Liver (tissue), 10 donors: ENCODE measurements at places on chromosomes 5 and 9. TPM values are rescaled to one million over a fixed set of nuclear protein-coding genes. Genes with fewer than 3 reads are reported as not detected.

DNA sequence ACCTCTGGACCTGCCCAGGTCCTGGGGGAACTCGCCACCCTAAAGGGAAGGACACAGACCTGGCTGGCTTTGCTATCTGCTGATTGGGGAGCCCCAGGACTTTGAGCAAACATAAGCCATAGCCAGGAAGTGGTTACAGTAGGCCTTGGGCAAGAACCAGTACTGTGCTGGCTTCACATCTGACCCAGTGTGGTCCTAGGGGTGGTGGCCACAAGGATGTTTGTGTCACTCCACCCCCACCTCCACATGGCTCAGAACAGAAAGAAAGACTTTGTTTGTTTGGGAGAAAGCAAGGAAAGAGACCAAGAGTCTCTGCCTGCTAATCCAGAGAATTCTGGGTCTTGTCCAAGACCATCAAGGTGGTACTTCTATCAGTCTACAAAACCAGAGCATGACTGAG, 334.2 kb downstream of the SPOCK1 start:
- no peak overlapping the region for H3K27ac ChIP-seq
- H3K27me3 ChIP-seq: no peaks in the 10 kb centered on the region
- DNase-seq: no peak
- H3K4me1 ChIP-seq: no peaks in the 10 kb centered on the region
- no peak overlapping the region for H3K4me3 ChIP-seq
- H3K36me3 ChIP-seq: no peaks in the 10 kb centered on the region

GRCh38 chr5:7667216-7667767, 183.6 kb downstream of the CFAP90 start:
- no peak overlapping the region for H3K4me3 ChIP-seq
- no peaks in the 10 kb centered on the region for H3K4me1 ChIP-seq
- no peak for DNase-seq
- H3K36me3 ChIP-seq: no peaks in the 10 kb centered on the region

GRCh38 chr5:96537386-96537785, 104.3 kb upstream of the PCSK1 start:
- no peak overlapping the region for H3K27ac ChIP-seq
- H3K27me3 ChIP-seq: no peaks in the 10 kb centered on the region
- no peaks in the 10 kb centered on the region for H3K36me3 ChIP-seq
- no peak overlapping the region for H3K4me3 ChIP-seq
- H3K4me1 ChIP-seq: peaks cover 2% of the 10 kb centered on the region

DNA sequence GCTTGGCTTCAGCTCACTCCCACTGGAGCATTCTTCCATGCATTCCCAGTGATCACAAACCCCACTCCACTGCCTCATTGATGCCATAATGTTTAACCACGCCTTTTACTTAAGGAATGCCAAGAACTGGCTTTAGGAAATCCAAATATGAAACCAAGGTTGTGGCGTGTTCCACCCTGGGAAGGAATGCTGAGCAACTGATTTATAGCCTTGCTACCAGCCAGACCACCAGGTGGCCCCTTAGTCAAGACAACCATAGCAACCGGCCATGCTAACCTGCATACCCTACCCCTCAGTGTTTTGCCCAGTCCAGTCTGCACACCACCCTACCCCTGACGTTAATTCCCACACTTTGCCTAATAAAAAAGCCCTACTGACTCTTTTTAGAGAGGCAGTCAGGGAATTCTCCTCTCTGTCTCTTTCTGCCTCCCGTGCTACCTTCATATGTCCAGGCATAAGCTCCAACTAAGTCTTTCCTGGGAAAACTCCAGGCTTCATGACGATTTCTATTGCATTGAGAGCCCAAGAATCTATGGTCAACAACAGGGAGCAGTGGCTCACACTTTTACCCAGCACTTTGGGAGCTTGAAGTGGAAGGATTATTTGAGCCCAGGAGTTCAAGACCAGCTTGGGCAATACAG, 27.0 kb upstream of the PRRC2B start:
- no peak for DNase-seq
- no peak overlapping the region for H3K4me3 ChIP-seq
- H3K27ac ChIP-seq: no peak overlapping the region
- H3K4me1 ChIP-seq: no peaks in the 10 kb centered on the region

DNA sequence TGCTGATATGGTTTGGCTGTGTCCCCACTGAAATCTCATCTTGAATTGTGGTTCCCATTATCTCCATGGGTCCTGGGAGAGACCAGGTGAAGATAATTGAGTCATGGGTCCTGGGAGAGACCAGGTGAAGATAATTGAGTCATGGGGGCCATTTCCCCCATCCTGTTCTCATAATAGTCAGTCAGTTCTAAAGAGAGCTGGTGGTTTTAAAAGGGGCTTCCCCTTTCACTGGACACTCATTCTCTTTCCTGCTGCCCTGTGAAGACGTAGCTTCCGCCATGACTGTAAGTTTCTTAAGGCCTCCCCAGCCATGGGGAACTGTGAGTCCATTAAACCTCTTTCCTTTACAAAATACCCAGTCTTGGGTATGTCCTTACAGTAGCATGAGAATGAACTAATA, 99.6 kb downstream of the TRIM32 start:
- no peaks in the 10 kb centered on the region for H3K27me3 ChIP-seq

GRCh38 chr9:3962496-3962895, 337.4 kb downstream of the GLIS3 start:
- H3K4me3 ChIP-seq: no peak overlapping the region
- H3K27ac ChIP-seq: no peak overlapping the region
- H3K4me1 ChIP-seq: no peaks in the 10 kb centered on the region
- no peaks in the 10 kb centered on the region for H3K27me3 ChIP-seq

- peaks cover 11% of the 10 kb centered on the region for H3K36me3 ChIP-seq
- peaks cover 23% of the 10 kb centered on the region for H3K4me1 ChIP-seq
- H3K27me3 ChIP-seq: no peaks in the 10 kb centered on the region
Measured at GRCh38 chr5:131394128-131394527, 130.3 kb downstream of the CDC42SE2 start.

GRCh38 chr5:88890070-88890781, 7.2 kb upstream of the MEF2C start:
- no peaks in the 10 kb centered on the region for H3K27me3 ChIP-seq
- H3K4me3 ChIP-seq: peak overlapping the region; percentile 47
- H3K4me1 ChIP-seq: no peaks in the 10 kb centered on the region
- peak overlapping the region; percentile 63 for H3K27ac ChIP-seq

DNA sequence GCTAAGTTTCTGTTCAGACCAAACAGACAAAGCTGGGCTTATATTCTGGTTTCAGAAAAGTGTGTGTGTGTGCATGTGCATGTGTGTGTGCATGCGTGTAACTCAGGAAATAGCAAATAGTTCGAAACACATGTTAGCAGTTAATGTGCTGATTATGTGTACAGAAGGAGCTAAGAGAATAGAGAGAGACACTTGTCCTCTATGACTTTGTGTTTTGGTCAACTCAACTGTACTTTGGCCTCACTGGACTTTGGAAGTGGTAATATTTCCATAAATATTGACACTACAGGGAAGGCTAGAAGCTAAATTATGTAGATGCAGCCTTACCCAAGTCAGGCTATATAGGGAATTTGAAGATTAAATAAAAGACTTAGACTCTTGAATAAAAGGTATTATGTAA, 155.5 kb downstream of the RAB3C start:
- no peaks in the 10 kb centered on the region for H3K36me3 ChIP-seq
- H3K27ac ChIP-seq: no peak overlapping the region
- H3K4me3 ChIP-seq: no peak overlapping the region

GRCh38 chr9:75636427-75637045, 253.9 kb upstream of the PCSK5 start:
- no peak for DNase-seq
- H3K27ac ChIP-seq: no peak overlapping the region
- peaks cover 12% of the 10 kb centered on the region for H3K4me1 ChIP-seq
- no peak overlapping the region for H3K4me3 ChIP-seq

GRCh38 chr5:54411176-54411575, 44.3 kb upstream of the HSPB3 start:
- no peaks in the 10 kb centered on the region for H3K27me3 ChIP-seq
- H3K27ac ChIP-seq: no peak overlapping the region
- H3K36me3 ChIP-seq: no peaks in the 10 kb centered on the region
- H3K4me3 ChIP-seq: no peak overlapping the region
- no peaks in the 10 kb centered on the region for H3K4me1 ChIP-seq

- DNase-seq: no peak
- no peaks in the 10 kb centered on the region for H3K4me1 ChIP-seq
- no peaks in the 10 kb centered on the region for H3K27me3 ChIP-seq
- no peaks in the 10 kb centered on the region for H3K36me3 ChIP-seq
- H3K4me3 ChIP-seq: no peak overlapping the region
Measured at GRCh38 chr9:34927061-34927460, 31.0 kb upstream of the PHF24 start.

GRCh38 chr5:88879724-88880123, 3.3 kb downstream of the MEF2C start:
- no peaks in the 10 kb centered on the region for H3K27me3 ChIP-seq
- H3K36me3 ChIP-seq: no peaks in the 10 kb centered on the region
- H3K4me3 ChIP-seq: no peak overlapping the region
- no peak for DNase-seq
- H3K4me1 ChIP-seq: peaks cover 19% of the 10 kb centered on the region

DNA sequence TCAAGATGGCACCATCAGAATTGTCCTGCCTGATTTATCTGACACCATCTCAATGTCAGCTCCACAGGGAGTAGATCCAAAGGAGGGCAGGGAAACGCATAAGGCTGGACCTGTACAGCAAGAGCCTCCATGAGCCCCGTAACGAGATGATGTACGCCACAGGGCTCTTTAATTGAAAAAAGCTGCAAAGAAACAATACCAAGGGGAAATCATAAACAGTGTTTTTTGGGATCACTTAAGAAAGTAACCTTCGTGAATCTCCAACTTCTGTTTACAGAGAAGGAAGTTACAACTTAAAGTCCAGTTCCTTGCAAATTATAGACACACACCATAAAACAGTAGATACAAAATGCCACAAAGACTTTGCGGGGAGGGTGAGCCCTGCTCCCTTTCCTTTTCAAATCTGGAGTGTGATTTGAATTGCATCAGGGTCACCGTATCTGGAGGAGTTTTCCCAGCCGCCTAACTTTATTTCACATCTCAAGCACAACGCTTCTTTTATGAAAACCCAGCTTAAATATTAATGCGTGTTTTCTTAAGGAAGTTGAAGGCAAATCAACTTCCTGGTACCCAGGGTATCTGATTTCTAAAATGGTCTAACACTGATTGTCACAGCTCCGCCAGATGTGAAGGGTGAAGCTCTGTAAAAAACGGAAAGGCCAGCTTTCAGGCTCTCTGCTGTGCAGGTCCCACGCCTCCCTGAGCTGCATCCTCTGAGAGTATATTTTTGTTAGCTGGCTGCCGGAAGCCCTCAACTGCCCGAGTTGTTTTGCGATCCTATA, 88.9 kb downstream of the EBF1 start:
- no peaks in the 10 kb centered on the region for H3K36me3 ChIP-seq
- no peak overlapping the region for H3K27ac ChIP-seq
- H3K27me3 ChIP-seq: no peaks in the 10 kb centered on the region
- no peak for DNase-seq
- no peak overlapping the region for H3K4me3 ChIP-seq
- H3K4me1 ChIP-seq: no peaks in the 10 kb centered on the region

- no peak for DNase-seq
- no peak overlapping the region for H3K4me3 ChIP-seq
- no peaks in the 10 kb centered on the region for H3K27me3 ChIP-seq
Measured at GRCh38 chr9:6779417-6780241, 21.9 kb downstream of the KDM4C start.

GRCh38 chr5:15013654-15014463, 142.3 kb upstream of the ANKH start:
- H3K4me3 ChIP-seq: no peak overlapping the region
- peak overlapping the region; percentile 45 for H3K27ac ChIP-seq

DNA sequence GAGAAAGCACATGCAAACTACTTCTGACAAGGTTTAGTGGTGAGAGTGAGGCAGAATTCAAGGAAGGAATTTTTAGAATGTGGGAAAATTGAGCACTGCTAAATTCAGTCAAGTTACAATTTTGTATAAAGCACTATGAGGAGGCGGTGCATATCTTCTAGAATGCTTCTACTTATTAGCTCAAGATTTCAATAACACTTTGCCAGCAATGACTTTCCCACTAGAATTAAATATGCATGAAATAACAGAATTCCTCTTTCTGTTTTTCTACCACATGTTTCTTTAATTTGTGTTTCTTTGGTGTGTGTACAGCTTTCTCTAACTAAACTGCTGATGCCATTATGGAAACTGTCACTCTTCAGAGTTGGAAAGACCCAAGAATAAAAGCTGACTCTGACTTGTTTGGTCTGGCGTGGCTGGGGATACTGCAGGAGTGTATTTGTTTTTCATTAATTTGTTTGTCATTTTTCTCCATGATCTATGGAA, 163.5 kb downstream of the ARSB start:
- H3K4me1 ChIP-seq: no peaks in the 10 kb centered on the region
- DNase-seq: no peak
- no peak overlapping the region for H3K4me3 ChIP-seq
- H3K36me3 ChIP-seq: peaks cover 2% of the 10 kb centered on the region

GRCh38 chr5:58452566-58453258, 7.2 kb downstream of the PLK2 start:
- H3K4me1 ChIP-seq: no peaks in the 10 kb centered on the region
- no peaks in the 10 kb centered on the region for H3K27me3 ChIP-seq
- H3K27ac ChIP-seq: no peak overlapping the region
- H3K4me3 ChIP-seq: no peak overlapping the region
- peaks cover 40% of the 10 kb centered on the region for H3K36me3 ChIP-seq

- H3K27me3 ChIP-seq: no peaks in the 10 kb centered on the region
- DNase-seq: no peak
- H3K36me3 ChIP-seq: no peaks in the 10 kb centered on the region
- H3K4me1 ChIP-seq: peaks cover 11% of the 10 kb centered on the region
- H3K27ac ChIP-seq: peak overlapping the region; percentile 69
- peak overlapping the region; percentile 42 for H3K4me3 ChIP-seq
Measured at GRCh38 chr9:120868339-120868675, 8.7 kb downstream of the PHF19 start.

The S1PR3 gene
- polyA plus RNA-seq: 1.4 TPM

The FCN2 gene
- 118 TPM for polyA plus RNA-seq

The DPH7 gene
- polyA plus RNA-seq: 7.9 TPM

The SCGB3A1 gene
- polyA plus RNA-seq: 1.5 TPM

The TRIM36 gene
- polyA plus RNA-seq: 0.19 TPM

The PCDHA13 gene
- polyA plus RNA-seq: 0.07 TPM

The MARVELD2 gene
- polyA plus RNA-seq: 11.5 TPM

The GRXCR2 gene
- not detected for polyA plus RNA-seq

The GFI1B gene
- not detected for polyA plus RNA-seq

The SLC36A1 gene
- polyA plus RNA-seq: 1.6 TPM
